ENCODE measurements at places on chromosomes 2 and 18. TPM values are rescaled to one million over a fixed set of nuclear protein-coding genes. Genes with fewer than 3 reads are reported as not detected.

GRCh38 chr2:40455661-40456060 is 3.8 kb upstream of the SLC8A1 start:
- H3K4me1 ChIP-seq = no peaks in the 10 kb centered on the region
- no peaks in the 10 kb centered on the region for H3K27me3 ChIP-seq
- H3K36me3 ChIP-seq = no peaks in the 10 kb centered on the region
- peak; percentile 59 for DNase-seq

GRCh38 chr18:6650747-6651146 is 78.8 kb upstream of the ARHGAP28 start:
- H3K4me3 ChIP-seq = no peak overlapping the region
- no peak overlapping the region for H3K27ac ChIP-seq

- no peak overlapping the region for H3K4me3 ChIP-seq
- H3K36me3 ChIP-seq = no peaks in the 10 kb centered on the region
- H3K27ac ChIP-seq = no peak overlapping the region
- H3K27me3 ChIP-seq = no peaks in the 10 kb centered on the region
- no peak for DNase-seq
Observed at GRCh38 chr2:38497670-38498037, 105.1 kb downstream of the HNRNPLL start.

DNA sequence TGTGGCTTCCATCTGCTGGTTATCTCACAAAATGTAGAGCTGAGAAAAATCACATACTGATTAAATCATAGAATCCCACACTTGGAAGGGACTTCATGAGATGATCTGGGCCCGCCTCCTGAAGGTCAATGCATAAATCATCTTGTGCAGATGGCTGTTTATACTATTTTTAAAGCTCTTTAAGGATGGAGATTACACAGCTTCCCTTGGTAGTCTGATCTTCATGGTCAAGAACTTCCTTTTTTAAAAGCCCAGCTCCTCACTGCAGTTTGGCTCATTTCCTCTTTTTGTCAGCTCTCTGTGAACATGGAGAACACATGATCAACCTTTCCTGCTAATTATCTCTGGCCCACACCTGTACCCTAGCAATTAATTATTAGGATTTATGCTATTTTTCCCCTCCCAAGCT is 25.9 kb downstream of the GCG start:
- no peak for DNase-seq
- no peaks in the 10 kb centered on the region for H3K27me3 ChIP-seq
- no peaks in the 10 kb centered on the region for H3K36me3 ChIP-seq
- H3K27ac ChIP-seq = no peak overlapping the region
- H3K4me3 ChIP-seq = no peak overlapping the region

GRCh38 chr18:49359732-49360444 is 100.6 kb downstream of the DYM start:
- H3K27ac ChIP-seq = no peak overlapping the region
- H3K4me1 ChIP-seq = peaks cover 3% of the 10 kb centered on the region
- no peak for DNase-seq
- H3K36me3 ChIP-seq = peaks cover 1% of the 10 kb centered on the region
- H3K27me3 ChIP-seq = no peaks in the 10 kb centered on the region

GRCh38 chr2:1156059-1156458 is 205.4 kb downstream of the SNTG2 start:
- no peaks in the 10 kb centered on the region for H3K4me1 ChIP-seq
- H3K4me3 ChIP-seq = no peak overlapping the region
- no peaks in the 10 kb centered on the region for H3K27me3 ChIP-seq

DNA sequence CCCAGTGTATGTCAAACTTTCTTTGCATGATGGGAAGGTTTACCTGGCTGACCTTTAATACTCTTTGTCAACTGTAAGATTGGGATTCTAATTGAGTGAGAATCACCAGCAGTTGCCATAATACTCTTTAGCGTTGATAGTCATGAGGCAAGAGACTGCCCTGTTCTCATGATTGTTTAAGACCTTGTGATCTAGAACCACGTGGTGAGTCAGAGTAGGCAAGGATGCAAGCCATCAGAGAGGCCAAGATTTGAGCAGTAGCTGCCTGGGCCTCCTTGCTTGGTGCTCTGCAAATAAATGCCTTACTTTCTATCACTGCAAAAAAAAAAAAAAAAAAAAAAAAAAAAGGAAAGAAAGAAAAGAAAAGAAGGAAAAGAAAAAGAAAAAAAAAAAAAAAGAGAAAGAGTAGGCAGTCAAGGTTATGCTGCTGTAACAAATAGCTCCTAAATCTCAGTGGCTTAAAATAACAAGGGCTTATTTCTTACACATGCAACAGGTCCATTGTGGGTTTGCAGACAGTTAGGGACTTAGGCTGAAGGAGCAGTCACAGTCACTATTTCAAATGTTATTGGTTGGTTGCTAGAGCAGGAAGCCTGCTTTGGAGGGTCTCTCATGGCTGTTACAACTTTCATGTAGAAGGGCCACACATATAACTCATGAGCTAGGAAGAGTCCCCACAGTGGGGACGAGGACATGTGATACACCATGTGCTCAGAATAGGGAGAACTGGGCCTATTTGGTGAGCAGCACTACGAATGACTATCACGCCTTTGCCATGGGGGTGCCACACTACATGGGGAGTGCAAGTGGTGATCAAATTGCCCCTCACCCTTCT is 21.7 kb downstream of the IL1R2 start:
- H3K4me3 ChIP-seq = no peak overlapping the region
- H3K27ac ChIP-seq = no peak overlapping the region
- H3K27me3 ChIP-seq = no peaks in the 10 kb centered on the region
- no peaks in the 10 kb centered on the region for H3K4me1 ChIP-seq
- no peaks in the 10 kb centered on the region for H3K36me3 ChIP-seq

CABLES1 gene
- polyA plus RNA-seq = 10.4 TPM

KCNG2 gene
- not detected for polyA plus RNA-seq

FAM237A gene
- polyA plus RNA-seq = not detected

ACVR1C gene
- polyA plus RNA-seq = 0.03 TPM

All from aorta (tissue), 5 donors.